Fibroblast of the aortic adventitia (primary cell): ENCODE measurements at places on chromosomes 4 and X. TPM values are rescaled to one million over a fixed set of nuclear protein-coding genes. Genes with fewer than 3 reads are reported as not detected.

TRPC3 gene
- total RNA-seq = 0.45 and 0.49 TPM in 2 replicates

RGS12 gene
- total RNA-seq = 15.1 and 36.7 TPM in 2 replicates

FAM9C gene
- total RNA-seq = not detected in 2 replicates

PARM1 gene
- 0.63 and 1.5 TPM in 2 replicates for total RNA-seq

CENPVL2 gene
- 0.41 TPM in 1 of 2 replicates, not detected in the other for total RNA-seq

PTPN13 gene
- 41.6 and 67.6 TPM in 2 replicates for total RNA-seq

FRMD7 gene
- not detected in 2 replicates for total RNA-seq

RHOXF2 gene
- total RNA-seq = not detected in 2 replicates

TMEM255A gene
- total RNA-seq = not detected in 2 replicates

ENPEP gene
- 0.54 and 5.9 TPM in 2 replicates for total RNA-seq

HGFAC gene
- total RNA-seq = not detected in 2 replicates

SSX4B gene
- not detected in 2 replicates for total RNA-seq

GPR50 gene
- total RNA-seq = not detected in 2 replicates

PLP1 gene
- 2.3 TPM in 1 of 2 replicates, not detected in the other for total RNA-seq

CXCL10 gene
- total RNA-seq = not detected in 2 replicates

NUDT6 gene
- 8.5 and 12.8 TPM in 2 replicates for total RNA-seq

CSAG2 gene
- total RNA-seq = not detected in 2 replicates

SFRP2 gene
- total RNA-seq = 0.27 and 1.8 TPM in 2 replicates

C4orf51 gene
- total RNA-seq = not detected in 2 replicates

LDOC1 gene
- total RNA-seq = 6.9 and 12.3 TPM in 2 replicates

SHROOM3 gene
- 1.6 and 18.0 TPM in 2 replicates for total RNA-seq

PABPC5 gene
- total RNA-seq = 1.8 and 8.1 TPM in 2 replicates

FRMPD4 gene
- total RNA-seq = 0.41 and 5.0 TPM in 2 replicates

GC gene
- not detected in 2 replicates for total RNA-seq

EXOC1L gene
- not detected in 2 replicates for total RNA-seq

DUSP9 gene
- not detected in 2 replicates for total RNA-seq

SNCA gene
- total RNA-seq = 2.3 TPM in 1 of 2 replicates, not detected in the other

EVC2 gene
- total RNA-seq = 15.5 and 17.1 TPM in 2 replicates

RAI2 gene
- 0.33 and 4.0 TPM in 2 replicates for total RNA-seq

ADAM29 gene
- total RNA-seq = not detected in 2 replicates

CDKN2AIP gene
- 8.3 and 18.4 TPM in 2 replicates for total RNA-seq

JAKMIP1 gene
- total RNA-seq = not detected in 2 replicates

NIPAL1 gene
- 0.08 and 0.90 TPM in 2 replicates for total RNA-seq

SPANXC gene
- total RNA-seq = not detected in 2 replicates

YIPF6 gene
- 22.1 and 31.7 TPM in 2 replicates for total RNA-seq

ANXA10 gene
- 7.0 and 83.5 TPM in 2 replicates for total RNA-seq

PRR32 gene
- not detected in 2 replicates for total RNA-seq

FABP2 gene
- not detected in 2 replicates for total RNA-seq

PCDH10 gene
- total RNA-seq = 6.8 and 16.9 TPM in 2 replicates

ENPP6 gene
- total RNA-seq = 0.18 TPM in 1 of 2 replicates, not detected in the other

PAGE1 gene
- not detected in 2 replicates for total RNA-seq

PDE5A gene
- 29.3 and 146 TPM in 2 replicates for total RNA-seq

HS3ST1 gene
- total RNA-seq = 2.5 and 6.8 TPM in 2 replicates

SGCB gene
- 10.0 and 36.2 TPM in 2 replicates for total RNA-seq

TKTL2 gene
- not detected in 2 replicates for total RNA-seq

MTNR1A gene
- not detected in 2 replicates for total RNA-seq

HPSE gene
- 0.27 and 2.7 TPM in 2 replicates for total RNA-seq

SYTL4 gene
- total RNA-seq = 5.1 and 38.7 TPM in 2 replicates
